ENCODE measurements at places on chromosomes 2 and 18. TPM values are rescaled to one million over a fixed set of nuclear protein-coding genes. Genes with fewer than 3 reads are reported as not detected.

- no peaks in the 10 kb centered on the region for H3K27me3 ChIP-seq
- no peak for DNase-seq
- no peak overlapping the region for H3K4me3 ChIP-seq
- no peaks in the 10 kb centered on the region for H3K36me3 ChIP-seq
- no peak overlapping the region for H3K27ac ChIP-seq
Measured at GRCh38 chr18:39453882-39454281, 1888.3 kb upstream of the CELF4 start.

DNA sequence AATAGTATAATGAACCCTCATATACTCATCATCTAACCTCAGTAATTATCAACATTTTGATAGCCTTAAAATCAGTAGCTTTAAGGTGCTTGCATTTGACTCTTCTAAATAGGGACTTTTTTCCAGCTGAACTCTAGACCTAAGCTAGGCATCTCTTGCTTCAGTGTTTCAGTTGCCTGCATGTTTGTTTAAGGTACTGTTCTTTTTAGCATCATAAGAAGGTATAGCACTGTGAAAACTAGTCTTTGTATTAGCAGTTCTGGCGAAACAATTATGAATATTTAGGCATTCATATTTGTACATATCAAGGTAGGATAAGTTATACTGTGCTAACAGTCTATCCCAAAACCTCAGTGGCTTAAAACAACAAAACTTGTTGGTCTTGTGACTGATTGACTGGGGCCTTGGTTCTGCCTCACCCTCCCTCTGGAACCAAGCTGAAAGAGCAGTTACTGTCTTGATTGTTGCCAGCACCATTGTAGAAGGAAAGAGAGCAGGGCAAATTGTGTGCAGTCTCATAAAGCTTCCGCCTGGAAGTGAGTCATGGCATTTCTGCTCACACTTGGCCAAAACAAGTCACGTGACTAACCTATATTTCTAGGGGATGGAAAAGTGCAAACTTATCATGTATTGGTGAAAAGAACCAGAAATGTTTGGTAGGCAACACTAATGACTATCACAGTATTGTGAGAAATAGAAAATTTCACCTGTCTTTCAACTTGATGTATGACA, 24.3 kb downstream of the GALNT1 start:
- H3K4me1 ChIP-seq: no peaks in the 10 kb centered on the region
- no peaks in the 10 kb centered on the region for H3K36me3 ChIP-seq
- no peak overlapping the region for H3K27ac ChIP-seq
- no peak for DNase-seq

COX7A2L gene
- total RNA-seq: 150 TPM

GRCh38 chr2:227460070-227460485, 11.9 kb upstream of the AGFG1 start:
- H3K4me1 ChIP-seq: no peaks in the 10 kb centered on the region
- DNase-seq: no peak
- H3K4me3 ChIP-seq: no peak overlapping the region
- no peaks in the 10 kb centered on the region for H3K36me3 ChIP-seq

TUBA4B gene
- not detected for total RNA-seq

DNA sequence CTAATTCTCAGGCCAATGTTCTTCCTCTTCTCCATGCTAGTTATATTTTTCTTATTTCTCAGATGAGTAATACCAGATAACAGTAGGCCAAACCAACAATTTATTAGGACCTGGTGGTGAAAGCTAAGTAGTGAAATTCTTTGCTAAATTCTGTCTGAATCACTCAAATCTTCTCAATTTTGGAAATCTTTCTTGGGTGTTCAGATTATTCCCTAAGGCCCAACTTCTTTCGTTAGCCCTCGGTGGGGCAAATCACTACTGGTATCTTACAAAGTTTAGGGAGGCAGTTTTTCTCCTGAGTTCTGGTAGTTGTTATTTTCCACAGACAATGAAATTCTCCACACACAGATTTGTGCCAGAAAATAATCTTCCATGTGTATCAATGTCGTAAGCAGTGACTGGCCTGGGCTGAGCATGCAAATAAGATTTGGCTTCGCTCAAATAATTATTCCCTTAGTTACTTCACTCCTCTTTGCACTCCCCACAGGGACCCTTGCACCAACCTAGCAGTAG, 443.5 kb upstream of the SLC14A2 start:
- no peak overlapping the region for H3K27ac ChIP-seq
- no peak for DNase-seq
- peaks cover 10% of the 10 kb centered on the region for H3K4me1 ChIP-seq
- peaks cover 18% of the 10 kb centered on the region for H3K27me3 ChIP-seq
- no peaks in the 10 kb centered on the region for H3K36me3 ChIP-seq
- no peak overlapping the region for H3K4me3 ChIP-seq

DNA sequence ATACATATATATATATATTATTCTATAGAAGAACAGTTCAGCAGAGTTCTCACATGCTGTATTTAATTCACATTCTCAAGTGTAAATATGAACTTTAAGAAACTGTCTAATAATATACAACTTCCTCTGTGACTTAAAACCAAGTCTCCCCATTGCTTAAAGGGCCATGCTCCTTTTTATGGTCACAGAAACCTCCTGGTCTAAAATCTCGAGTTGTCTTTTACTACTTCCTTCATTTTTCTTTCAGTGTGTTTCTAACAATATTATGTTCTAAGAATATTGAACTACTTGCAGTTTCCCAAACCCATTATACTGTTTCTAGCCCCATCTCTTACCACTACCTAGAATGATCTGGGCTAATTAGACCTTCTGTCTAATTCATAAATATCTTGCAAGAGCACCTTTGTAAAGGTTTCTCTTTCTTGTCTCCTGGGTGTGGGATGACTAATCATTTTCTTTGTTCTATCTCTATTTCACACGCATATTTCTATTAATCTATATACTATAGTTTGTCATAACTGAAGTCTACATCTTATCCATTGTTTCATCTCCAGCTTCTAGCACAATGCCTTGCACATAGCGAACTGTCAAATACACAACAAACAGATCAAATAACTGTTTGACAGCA, 48.8 kb downstream of the ERBB4 start:
- H3K27ac ChIP-seq: no peak overlapping the region
- H3K27me3 ChIP-seq: no peaks in the 10 kb centered on the region
- no peak for DNase-seq
- no peaks in the 10 kb centered on the region for H3K36me3 ChIP-seq
- H3K4me1 ChIP-seq: no peaks in the 10 kb centered on the region
- no peak overlapping the region for H3K4me3 ChIP-seq
